ENCODE measurements at places on chromosomes 3 and 15.

GRCh38 chr15:64530472-64530871 is 70.1 kb downstream of the ZNF609 start:
- DNase-seq: no peak

DNA sequence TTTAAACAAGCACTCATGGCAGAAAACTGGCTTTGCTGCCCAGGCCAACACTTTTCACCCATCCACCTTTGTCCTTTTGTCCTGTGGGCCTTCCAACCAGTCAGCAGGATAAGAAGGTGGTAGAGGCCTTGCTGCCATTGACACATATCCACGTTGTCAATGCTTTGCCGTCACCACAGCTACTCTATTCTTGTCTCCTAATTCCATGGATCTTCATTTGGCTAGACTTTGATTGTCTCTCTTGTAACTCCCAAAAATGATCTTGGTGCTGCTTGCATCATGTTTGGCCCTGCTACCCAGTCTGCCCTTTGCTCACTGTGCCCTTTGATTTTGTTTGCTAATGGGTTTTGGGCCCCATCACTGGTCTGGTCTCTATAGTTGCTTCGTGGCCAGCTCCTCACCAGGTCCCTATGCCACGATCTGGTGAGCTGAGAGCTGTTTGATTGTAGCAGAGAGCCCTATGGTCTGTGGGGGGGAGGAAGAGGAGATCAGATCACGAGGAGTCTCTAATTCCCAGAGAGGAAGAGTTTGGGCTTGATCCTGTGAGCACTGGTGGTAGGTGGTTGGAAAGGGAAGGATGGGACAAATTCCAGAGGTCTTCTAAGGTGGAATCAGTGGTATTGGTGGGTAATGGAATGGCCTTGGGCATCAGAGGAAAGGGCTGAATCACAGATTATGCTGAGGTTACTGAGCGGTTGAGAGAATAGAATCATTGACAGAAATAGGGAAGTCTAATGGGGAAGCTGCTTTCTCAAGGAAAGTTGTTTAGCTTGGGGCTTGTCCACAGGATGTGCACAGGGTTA is 40.3 kb downstream of the ABHD2 start:
- DNase-seq: no peak

GRCh38 chr3:73786321-73786807 is 161.6 kb upstream of the PDZRN3 start:
- no peak for DNase-seq

DNA sequence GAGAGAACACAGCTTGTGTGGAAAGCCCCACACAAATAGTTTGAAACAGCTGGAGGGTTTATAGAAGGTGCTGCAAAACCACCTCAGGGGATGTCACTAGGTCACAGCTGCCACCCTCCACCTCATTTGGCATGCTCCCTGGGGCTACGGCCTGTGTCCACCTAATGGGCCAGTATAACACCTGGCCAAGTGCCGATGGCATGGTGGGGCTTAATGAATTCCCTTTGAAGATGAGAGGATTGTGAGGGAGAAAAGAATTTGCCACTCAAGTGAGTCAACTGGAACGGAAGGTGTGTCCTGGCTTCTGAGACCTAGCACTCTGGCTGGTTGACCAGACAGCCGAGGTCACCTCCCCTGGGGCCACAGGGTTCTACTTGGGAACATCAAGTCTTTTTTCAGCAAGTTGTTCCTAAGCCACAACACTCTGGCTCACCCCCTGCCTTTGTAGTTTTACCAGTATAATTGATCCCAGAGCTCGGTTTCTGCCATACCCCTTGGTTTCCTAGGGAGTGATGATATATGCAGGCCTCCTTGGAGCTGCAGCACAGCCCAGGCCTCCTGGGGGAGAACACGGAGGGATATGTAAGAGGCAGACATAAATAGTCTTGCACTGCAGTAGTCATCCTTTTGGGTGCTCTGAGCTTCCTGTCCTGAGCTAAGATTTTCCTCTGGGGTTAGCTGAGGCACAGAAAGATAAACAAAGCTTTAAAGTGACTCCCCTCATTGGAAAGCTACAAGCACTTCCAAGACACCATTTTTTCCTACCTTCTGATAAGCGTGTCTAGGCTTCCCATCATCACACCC is 178.2 kb upstream of the LPP start:
- DNase-seq: no peak

DNA sequence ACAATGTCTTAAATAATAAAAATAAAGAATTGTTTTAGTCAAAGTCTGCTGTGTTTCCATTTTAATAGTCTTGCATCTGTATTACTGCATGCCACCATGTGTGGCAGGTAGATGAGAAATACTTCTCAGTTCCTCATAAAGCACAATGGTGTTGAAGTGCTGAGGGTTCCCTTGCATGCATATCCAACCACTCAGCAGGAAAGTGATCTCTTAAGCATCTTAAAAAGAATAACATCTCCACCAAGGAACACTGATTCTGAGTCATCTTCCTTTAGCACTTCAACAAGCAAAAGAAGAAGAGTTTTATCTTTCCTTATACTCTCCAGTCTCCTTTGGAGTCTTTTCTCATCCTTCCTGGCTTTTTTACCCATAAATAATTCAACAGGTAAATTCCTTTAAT is 602.0 kb downstream of the TBL1XR1 start:
- no peak for DNase-seq

DNA sequence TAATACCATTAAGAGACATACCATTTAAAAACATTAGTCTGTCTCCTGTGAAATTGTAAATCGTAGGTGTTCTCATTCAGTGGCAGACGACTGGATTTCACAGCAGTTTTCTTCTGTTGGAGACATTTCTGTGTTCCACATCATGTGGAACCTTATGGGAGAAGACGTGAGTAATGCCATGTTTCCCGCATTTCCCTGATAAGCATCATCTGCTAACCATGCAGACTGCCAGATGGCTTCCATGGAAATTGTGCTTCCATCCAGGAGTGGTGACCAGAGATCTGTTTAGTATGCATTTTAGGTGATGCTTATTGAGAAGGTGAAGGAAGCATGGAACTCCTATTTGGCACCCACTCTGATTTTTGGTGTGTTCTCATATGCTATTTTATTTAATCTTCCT is 28.4 kb upstream of the ST3GAL6 start:
- no peak for DNase-seq

DNA sequence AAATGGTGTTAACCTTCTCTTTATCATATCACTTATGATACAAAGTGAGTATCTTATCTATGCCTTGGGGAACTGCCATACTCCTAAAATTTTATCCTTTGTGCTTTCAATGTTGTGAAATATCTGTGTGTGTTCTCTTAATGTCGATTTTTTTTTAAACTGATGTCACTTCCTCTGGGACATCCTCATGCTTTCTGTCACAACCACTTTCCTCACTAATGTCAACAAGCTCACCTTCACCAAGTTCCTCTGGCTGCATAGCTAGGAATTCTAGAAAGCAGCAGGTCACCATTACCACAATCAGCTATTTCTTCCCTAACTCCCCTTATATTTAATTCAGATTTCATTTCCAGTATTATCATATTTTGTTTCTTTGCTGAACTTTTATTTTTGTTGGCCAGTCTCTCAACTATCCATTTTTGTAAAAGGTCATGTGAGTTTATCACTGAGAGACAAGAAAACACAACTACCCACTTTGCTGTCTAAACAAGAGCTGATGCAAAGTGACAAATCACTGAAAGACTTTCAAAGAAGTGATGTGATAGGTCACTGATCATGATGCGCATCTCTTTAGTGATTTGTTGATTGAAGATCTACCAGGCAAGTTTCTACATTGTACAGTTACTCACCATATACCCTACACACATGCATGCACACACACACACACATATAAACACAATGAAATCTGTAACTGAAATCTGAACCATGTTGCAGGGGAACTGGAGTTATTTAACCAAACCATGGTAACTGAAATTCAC is 369.0 kb downstream of the ULK4 start:
- DNase-seq: no peak

- DNase-seq: peak; percentile 46
These were observed 4.3 kb downstream of the SNTN start for GRCh38 chr3:63656786-63657185.

- no peak for DNase-seq
These were observed 29.4 kb downstream of the ZXDC start for GRCh38 chr3:126446301-126446700.

GRCh38 chr3:120326784-120327183 is 22.4 kb downstream of the LRRC58 start:
- DNase-seq: no peak

DNA sequence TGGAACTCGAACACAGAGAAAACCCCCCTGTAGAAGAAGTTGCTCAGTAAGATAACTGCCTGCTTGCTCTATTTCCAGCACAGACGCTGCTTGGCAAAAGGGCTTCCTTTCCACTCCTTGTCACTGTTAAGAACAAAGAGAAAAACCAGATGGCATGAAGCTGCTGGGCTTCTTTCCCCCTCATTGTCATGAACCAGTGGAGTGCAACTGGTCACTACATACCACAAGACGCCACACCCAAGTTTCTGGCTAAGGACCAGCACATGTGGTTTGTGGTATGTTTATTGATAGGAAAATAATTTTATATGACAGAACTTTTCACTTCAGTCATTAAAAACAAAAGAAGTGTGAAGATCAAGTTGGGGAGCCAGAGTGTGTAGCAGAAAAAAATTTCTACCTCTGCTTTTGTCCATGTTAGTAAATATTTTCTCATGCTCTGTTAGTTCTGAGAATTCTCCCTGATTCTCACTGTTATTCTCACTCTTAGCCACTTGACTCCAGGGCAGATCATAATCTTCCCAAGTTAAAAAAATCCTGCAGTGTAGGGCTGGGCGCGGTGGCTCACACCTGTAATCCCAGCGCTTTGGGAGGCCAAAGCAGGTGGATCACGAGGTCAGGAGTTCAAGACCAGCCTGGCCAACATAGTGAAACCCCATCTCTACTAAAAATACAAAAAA is 37.9 kb downstream of the CLK3 start:
- DNase-seq: peak; percentile 51

All from retinal pigment epithelial cell (primary cell).